Lung (tissue), 17 donors: ENCODE measurements at places on chromosomes 16 and 17. TPM values are rescaled to one million over a fixed set of nuclear protein-coding genes. Genes with fewer than 3 reads are reported as not detected.

The CIAPIN1 gene
- 24.0 TPM for polyA plus RNA-seq

The KRTAP9-8 gene
- not detected for polyA plus RNA-seq

The SOX9 gene
- 2.3 TPM for polyA plus RNA-seq

GRCh38 chr16:28964496-28964895 lies 10.1 kb upstream of the SPNS1 start:
- H3K27me3 ChIP-seq: no peaks in the 10 kb centered on the region
- H3K4me1 ChIP-seq: no peaks in the 10 kb centered on the region
- H3K27ac ChIP-seq: no peak overlapping the region
- H3K4me3 ChIP-seq: no peak overlapping the region
- peaks cover 8% of the 10 kb centered on the region for H3K36me3 ChIP-seq

GRCh38 chr17:82019690-82020571 lies 2.7 kb downstream of the CENPX start:
- H3K36me3 ChIP-seq: no peaks in the 10 kb centered on the region
- no peaks in the 10 kb centered on the region for H3K27me3 ChIP-seq
- peaks cover 10% of the 10 kb centered on the region for H3K4me1 ChIP-seq
- H3K27ac ChIP-seq: no peak overlapping the region
- no peak overlapping the region for H3K4me3 ChIP-seq

DNA sequence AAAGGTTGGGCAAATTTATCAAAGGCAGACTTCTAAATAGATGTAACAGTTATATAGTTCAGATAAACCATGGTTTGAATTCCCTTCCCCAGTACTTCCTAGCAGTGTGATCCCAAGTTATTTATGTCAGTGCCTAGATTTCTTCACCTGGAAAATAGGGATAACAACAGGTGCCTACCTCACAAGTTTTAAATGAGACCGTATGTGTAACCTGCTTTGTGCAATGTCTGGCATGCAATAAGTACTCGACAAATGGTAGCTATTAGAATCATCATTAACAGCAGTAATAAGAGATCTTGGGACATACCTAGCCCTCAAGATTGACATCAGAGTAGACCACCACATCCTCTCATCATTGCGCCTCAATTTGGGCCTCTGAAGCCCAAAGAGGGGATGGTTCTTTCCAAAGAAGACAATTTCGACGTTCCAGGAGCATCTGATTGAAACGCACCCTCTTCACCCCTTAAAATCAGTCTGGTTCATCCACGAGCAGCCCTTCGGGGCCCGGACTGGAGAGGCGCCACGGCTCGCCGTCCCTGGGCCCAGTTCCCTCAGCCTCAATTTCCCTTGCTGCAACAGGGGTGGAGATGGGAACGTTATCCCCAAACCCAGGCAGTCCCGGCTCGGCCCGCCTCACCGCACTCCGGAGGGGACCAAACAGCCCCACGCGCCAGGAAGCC lies 541 bp downstream of the ACACA start:
- H3K4me1 ChIP-seq: peaks cover 14% of the 10 kb centered on the region
- peak overlapping the region; percentile 97 for H3K27ac ChIP-seq
- peak overlapping the region; percentile 91 for H3K4me3 ChIP-seq
- peaks cover 1% of the 10 kb centered on the region for H3K36me3 ChIP-seq
- H3K27me3 ChIP-seq: no peaks in the 10 kb centered on the region

GRCh38 chr16:22023505-22023904 lies 15.6 kb downstream of the MOSMO start:
- no peak overlapping the region for H3K4me3 ChIP-seq
- DNase-seq: no peak
- H3K36me3 ChIP-seq: no peaks in the 10 kb centered on the region
- H3K27me3 ChIP-seq: no peaks in the 10 kb centered on the region
- peaks cover 9% of the 10 kb centered on the region for H3K4me1 ChIP-seq

DNA sequence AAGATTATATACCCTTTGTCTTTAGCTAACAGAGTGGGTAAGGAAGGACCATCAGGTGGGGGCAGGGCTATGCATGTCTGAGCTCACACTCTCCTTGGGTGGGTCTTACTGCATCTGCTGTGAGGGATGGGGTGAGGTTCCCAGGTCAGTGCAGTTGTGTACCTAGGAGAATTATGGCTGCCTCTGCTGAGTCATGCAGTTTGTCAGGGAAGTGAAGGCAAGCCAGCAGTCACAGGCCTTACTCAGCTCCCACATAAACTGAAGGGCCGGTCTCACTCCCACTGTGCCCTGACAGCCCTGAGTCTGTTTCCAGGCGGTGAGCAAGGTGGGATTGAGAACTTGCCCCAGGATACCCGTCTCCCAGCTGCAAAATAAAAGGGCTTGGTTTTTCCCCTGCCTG lies 328.6 kb downstream of the MAP2K6 start:
- H3K36me3 ChIP-seq: no peaks in the 10 kb centered on the region
- H3K27ac ChIP-seq: no peak overlapping the region
- H3K4me3 ChIP-seq: no peak overlapping the region
- no peak for DNase-seq

- no peaks in the 10 kb centered on the region for H3K27me3 ChIP-seq
- H3K27ac ChIP-seq: no peak overlapping the region
- no peak overlapping the region for H3K4me3 ChIP-seq
Measured at GRCh38 chr17:75689441-75689873, 22.3 kb downstream of the SAP30BP start.
